Glutamatergic neuron (in vitro differentiated cells): ENCODE measurements at places on chromosomes 1 and 21. TPM values are rescaled to one million over a fixed set of nuclear protein-coding genes. Genes with fewer than 3 reads are reported as not detected.

- H3K4me1 ChIP-seq = peaks cover 20% of the 10 kb centered on the region
- H3K27ac ChIP-seq = no peak overlapping the region
- no peaks in the 10 kb centered on the region for H3K36me3 ChIP-seq
Measured at GRCh38 chr1:53553734-53554509, 94.7 kb downstream of the DMRTB1 start.

Gene AADACL3
- total RNA-seq = not detected

DNA sequence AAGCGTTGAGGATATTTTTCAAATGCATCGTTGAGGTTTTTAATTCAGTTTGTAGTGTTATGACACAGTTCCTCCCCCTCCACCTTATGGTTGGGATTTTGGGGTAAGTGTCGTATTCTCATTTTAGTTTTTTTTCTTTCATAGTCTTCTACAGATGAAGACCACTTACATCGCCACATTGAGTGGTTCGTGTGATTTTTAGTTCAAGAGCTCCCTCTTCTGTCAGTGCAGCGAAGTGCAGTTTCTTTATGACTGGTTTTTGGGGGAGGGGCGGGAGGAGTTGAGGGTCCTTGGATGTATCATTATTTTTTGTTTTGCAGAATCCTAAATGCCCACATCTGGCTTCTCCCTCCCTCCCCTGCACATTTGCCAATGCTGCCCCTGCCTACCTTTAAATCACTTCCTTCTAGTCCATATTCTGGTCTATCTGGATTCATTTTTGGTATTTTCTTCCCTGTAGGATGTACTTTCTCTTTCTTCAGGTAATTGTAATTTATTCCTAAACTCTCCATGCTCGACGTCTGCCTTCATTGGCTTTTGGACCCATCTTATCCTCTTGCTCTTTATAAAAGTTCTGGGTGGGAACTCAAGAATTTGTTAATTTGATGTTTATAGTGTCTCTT, 433.1 kb downstream of the CAMTA1 start:
- no peak overlapping the region for H3K4me3 ChIP-seq
- H3K36me3 ChIP-seq = no peaks in the 10 kb centered on the region
- H3K27me3 ChIP-seq = peaks cover 4% of the 10 kb centered on the region
- peak; percentile 52 for DNase-seq
- no peaks in the 10 kb centered on the region for H3K4me1 ChIP-seq

DNA sequence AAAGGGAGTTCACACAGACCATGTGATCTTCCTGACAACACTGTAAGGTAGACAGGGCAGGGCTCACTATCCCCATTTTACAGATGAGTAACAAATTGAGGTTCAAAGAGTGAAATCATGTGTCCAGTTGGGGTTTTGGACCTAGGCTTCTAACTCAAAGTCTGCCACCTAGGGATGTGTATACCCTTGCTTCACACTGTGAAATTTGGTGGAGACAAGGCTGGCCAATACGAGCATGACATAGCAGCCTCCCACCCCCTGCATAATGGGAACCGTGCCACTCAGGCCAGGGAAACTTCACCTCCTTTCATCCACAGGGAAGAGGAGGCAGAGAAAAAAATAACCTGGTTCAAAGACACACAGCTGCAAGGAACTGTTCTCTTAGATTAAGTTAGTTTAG, 6.8 kb downstream of the IQGAP3 start:
- no peaks in the 10 kb centered on the region for H3K4me1 ChIP-seq
- H3K36me3 ChIP-seq = peaks cover 5% of the 10 kb centered on the region
- no peak for DNase-seq
- H3K4me3 ChIP-seq = no peak overlapping the region

Gene RRAGC
- total RNA-seq = 20.6 TPM
